ENCODE measurements at places on chromosomes 2 and 18.

GRCh38 chr2:112185131-112185530 lies 46.9 kb downstream of the FBLN7 start:
- no peak for DNase-seq

- no peak for DNase-seq
Measured at GRCh38 chr2:41736105-41736567, 311.7 kb upstream of the PKDCC start.

DNA sequence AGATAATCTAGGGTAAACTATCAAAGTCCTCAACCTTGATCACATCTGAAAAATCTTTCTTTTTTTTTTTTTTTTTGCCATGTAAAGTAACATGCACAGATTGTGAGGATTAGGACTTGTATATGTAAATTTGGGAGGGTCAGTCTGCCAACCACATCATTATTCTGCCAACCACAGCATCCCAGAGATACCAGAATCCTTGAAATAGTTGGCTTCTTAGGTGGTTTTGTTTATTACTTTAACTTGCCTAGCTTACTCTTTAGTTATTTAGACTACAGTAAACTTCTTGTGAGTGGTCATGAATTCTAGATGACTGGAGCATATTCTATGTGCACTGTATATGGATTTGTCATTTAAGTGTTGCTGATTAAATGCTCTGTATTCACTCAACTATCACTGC lies 242.1 kb upstream of the RBMS1 start:
- DNase-seq, result no peak

GRCh38 chr18:9876867-9877654 lies 8.7 kb upstream of the TXNDC2 start:
- no peak for DNase-seq

DNA sequence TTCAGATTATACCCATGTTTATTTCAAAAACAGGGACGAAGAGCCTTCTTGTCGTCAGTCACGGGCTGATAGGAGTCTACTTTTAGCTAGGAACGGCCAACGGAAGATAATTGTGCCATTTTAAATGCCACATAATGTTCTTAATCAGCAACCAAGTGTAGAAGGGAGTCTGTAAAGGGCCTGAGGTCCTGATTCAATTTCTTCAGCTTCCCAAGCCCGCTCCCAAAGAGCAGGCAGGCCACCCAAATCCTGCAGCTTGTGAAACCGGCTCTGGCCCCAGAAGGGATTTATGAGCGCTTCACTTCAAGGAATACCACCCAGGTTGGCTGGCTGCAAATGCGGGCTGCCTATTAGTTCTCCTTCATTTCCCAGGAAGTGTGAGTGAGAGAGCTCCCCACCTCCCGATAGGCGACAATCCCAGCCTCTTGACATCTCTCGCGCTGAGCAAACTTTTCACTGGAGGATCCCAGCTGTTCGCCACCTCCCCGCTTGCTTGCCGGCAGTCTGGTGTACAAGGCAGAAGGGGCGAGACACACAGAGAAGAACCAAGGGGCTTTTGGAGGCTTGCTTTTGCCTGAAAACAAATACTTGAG lies 272.9 kb downstream of the CDH20 start:
- DNase-seq, result no peak
